ENCODE measurements at places on chromosomes 12 and 14.

DNA sequence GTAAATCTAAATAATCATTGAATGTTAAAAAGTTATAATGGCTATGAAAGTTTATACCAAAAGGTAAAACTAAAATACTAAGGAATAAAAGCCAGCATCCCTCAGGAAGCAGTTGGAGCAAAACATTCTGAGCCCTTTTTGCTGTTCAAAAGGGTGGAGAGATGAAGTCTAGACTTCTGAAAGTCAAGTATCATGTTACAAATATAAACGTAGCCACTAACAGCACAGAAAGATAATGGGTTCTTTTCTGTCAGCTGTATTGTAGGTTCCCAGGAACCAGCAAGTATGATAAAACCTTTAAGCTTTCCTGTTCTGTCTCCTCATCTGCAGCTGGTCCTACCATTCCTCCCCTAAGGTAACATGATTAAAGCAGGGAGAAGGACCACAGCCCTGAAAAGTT is 16.4 kb upstream of the PLD4 start:
- DNase-seq, result no peak

DNA sequence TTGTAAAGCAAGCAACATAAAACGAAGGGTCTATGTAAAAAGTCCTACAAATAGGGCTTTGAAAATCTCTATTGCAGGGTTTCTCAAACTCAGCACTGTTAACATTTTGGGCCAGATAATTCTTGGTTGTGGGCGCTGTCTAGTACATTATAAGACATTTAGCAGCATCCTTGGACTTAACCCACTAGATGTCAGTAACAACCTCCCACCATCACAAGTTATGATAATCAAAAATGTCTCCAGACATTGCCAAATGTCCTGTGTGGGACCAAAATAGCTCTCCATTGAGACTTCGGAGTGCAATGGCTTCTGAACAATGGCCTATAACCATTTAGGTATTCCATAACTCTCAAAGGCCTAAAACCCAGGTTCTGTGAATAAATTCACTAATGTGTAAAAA is 22.9 kb upstream of the DHRS7 start:
- DNase-seq, result peak; percentile 7

DNA sequence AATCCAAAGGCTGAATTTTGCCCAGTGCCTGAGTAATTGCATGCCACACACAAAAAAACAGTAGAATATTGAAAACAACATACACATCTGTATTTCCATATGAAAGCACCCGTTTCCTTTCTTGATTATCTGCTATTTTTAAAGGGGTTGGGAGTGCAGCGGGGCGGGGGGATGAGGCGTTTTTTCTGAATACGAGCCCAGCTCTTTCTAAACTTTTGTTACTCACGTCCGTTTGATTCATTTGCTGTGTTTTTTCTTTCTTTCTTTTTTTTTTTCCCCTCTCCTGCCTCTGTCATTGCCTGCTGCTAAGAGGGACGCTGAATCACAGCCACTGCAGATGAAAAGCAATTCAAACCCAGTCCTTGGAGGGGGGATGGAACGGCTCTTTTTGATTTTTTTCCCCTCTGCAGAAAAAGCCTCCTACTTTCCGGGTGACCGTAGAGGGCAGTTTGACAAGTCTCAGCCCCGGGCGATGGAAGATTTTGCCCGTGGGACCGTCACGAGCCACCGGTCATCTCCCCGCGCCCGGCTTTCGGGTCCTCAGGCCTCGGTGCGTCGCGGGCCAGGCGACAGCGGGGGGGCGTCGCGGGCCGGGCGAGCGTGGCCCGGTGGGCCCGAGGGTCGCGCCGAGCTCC is 572 bp upstream of the RASSF8 start:
- DNase-seq, result no peak

DNA sequence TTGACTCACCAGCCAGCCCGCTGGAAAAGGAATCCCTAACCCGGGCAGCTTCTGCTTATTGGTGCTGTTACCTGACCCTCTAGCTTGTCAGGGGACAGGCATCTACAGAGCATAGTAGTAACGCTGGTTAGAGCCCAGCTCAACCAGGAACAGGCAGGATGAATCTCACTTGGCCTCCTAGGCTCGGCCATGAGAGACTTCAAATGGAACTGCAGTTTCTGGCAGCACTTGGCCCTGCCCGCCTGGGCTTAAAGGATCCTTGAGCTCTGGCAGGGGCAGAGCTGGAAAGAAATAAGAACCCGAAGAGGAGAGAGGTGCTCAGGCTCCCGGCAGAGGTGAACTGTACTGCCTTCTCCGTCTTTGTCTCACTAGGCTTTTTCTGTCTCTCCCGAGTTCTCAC is 2.3 kb upstream of the LHX5 start:
- DNase-seq, result no peak

GRCh38 chr14:68651652-68652432 is 141.0 kb downstream of the ZFP36L1 start:
- no peak for DNase-seq
